ENCODE measurements at places on chromosomes 3 and 15.
A peak's percentile ranks its signal among the peaks of the same experiment; 100 is the strongest.

- peak; percentile 59 for DNase-seq
These were observed 13.3 kb upstream of the CD47 start for GRCh38 chr3:108103886-108104797.

DNA sequence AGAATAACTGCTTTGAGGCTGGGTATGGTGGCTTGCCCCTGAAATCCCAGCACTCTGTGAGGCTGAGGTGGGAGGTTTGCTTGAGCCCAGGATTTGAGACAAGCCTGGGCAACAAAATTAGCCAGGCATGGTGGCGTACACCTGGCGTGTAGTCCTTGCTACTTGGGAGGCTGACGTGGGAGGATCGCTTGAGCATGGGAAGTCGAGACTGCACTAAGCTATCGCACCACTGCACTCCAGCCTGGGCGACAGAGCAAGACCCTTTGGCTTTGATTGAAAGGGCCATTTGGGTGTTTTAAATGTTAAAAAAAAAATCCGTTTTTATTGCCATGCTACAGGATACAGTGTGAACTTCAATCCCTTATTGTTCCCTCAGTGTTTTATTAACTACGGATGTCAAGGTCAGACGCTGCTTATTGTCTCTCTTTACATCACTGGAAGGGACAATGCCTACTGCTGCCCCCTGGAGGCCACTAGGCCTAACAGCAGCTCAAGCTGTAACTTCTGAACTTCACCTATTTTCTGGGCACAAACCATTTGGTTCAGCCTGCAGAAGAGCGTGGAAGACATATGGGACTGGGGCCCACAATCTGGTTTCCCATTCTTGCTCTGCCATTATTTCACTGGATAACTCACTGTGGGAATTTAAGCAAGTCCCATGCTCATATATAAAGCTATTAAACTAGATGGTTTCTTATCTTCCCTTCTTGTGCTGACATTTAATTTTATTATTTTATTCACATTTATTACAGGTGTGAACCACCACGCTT lies 15.3 kb upstream of the IREB2 start:
- peak; percentile 11 for DNase-seq

GRCh38 chr15:28265334-28266019 lies 56.5 kb downstream of the HERC2 start:
- no peak for DNase-seq

DNA sequence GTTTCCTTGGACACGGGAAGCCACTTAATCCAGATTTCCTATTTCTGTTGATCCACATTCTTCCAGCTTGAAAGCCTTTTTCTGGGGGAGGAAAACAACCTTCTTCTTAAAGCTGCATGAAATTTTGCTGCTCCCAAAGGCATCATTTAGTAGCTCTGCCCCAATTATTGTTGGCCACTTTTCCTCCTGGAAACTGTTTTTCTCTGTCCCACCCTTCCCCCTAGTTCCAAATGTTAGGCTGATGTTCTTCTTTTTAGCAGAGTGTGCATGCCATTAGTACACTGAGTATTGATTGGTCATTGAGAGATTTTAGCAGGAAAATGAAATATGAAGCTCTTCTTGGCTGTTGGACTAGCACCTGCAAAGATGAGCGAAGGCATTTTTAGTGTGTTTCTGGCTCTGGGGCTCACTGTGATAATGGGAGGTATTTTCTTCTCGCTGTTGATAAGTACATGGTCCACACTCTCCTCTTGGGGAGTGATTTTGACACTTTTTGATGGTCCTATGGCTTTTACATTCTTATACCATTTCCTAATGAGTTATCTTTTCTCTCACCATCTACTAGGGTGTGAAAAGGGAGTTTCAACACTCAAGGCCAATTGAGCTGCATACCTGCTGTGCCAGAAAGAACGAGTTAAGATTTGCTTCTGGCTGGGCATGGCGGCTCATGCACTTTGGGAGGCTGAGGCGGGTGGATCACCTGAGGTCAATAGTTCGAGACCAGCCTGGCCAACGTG lies 200.5 kb downstream of the PTPRG start:
- DNase-seq = no peak

GRCh38 chr3:155661760-155662159 lies 83.1 kb downstream of the PLCH1 start:
- DNase-seq = no peak

GRCh38 chr15:24877174-24877573 lies 77.6 kb upstream of the SNRPN start:
- DNase-seq = no peak

DNA sequence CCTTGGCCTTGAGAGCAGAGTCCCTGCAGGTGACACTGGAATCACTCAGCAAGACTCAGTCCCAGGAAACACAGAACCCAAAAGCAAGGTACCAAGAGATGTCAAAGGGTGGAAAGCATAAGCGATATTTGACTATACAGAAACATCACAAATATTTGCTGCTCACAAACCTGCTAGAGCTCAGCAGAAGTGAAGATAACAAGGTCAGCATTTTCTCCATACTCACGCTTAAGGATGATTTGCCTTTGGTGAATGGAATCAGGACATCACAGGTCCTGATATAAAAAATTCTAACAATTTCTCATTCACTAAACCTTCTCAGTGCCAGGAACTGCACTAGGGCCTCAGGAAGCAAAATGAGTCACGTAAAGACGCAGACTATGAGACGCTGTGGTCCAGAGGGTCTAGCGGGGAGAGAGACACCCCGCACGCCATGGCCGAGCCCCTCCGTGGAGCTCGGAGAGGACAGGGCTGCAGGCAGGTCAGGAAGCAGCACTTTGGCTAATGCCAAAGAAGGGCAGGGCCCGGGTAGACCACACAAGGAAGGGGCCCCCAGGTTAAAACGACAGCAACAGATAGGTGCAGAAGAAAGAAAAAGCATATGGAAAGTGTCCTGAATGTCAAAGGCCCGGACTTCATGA lies 10.7 kb downstream of the PCSK6 start:
- DNase-seq = no peak

DNA sequence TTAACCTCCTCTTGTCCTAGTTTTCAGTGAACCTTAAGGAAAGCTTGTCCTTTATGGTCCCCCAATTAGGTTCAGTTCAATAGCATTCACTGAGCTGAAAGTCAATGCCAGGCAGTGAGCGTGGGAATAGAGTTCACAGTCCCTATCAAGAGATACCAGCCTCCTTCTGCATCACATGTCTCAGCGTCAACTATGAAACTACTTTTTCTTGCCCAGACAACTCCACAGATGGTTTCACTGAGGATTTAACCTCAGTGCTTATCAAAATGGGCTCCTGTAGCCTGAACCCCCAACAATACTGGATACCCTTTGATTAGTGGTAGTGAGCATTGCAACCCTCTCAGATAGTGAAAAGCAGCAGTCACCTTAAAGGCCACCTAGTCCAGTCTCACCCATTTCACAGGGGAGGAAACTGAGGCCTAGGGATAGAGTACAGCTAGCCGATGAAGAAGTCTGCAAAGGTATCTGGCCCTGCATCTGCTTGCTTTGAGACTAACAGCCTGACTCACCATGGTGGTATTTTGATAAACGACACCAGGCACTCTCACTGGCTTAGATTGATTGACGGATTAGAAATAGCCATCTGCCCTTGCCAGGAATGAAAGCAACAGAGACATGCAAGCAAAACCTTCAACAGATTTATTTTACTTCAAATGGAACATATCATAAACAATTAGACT lies 1.6 kb upstream of the UBA3 start:
- no peak for DNase-seq
